HT-29 (cell line): ENCODE measurements at places on chromosomes 1 and 21.

- no peak for DNase-seq
Measured at GRCh38 chr1:113095790-113096455, 22.9 kb downstream of the LRIG2 start.

DNA sequence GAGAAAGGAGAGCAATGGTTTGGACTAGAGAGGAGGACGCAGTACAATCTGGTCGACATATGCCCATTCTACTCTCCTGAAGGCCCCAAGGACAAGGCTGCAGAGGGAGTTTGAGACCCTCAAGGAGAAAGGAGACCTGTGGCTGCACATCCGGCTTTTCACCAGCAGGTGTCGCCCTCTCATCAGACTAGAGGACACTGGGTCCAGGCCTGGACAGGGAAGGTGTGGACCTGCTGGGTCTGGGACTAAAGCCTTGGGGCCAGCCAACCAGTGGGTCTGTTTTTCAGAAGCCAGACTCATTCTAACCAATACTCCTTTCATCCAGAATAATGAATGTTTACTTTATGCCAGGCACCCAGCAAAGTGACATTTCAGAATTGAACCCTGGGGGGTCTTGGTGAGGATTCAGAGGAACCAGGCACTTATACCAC lies 5.0 kb downstream of the SRARP start:
- DNase-seq = peak; percentile 89

DNA sequence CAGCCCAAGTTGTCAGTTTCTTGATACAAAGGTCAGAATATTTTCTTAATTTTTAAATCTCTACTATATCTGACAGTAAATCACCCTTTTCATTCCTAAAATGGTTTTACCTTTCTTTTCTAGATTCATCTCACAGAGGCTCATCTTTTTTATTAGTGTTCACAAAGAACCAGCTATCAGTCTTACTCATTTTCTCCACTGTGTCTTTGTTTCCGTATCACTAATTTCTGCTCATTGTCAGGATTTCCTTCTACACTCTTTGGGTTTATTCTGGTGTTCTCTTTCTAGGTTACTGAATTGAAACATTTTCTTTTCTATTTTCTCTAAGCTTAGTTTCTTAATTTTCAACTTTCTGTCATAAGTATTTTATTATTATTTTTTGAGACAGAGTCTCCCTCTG lies 8.7 kb downstream of the AGPAT3 start:
- no peak for DNase-seq

- no peak for DNase-seq
Measured at GRCh38 chr1:210323957-210324356, 4.7 kb upstream of the HHAT start.

GRCh38 chr1:190452272-190452848 lies 25.3 kb downstream of the BRINP3 start:
- DNase-seq = no peak

DNA sequence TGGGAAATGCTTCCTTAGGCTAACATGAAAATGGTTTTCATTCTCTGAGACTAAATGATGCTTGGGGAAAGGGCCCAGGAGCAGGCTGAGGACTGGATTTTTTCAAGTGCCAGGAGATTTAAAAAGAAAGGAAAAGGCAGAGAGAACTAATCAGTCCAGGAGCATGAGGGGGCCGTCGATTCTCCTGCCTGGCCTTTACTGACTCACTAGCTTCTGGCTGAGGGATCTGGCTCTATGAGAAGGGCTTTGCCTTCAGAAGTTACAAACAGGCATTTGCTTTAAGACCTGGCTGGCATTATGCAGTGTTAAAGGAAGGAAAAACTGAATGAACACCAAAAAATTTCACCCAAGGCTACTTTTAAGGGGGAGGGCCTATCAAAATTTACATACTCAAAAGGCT lies 359.2 kb downstream of the PBX1 start:
- no peak for DNase-seq

GRCh38 chr1:218351391-218352074 lies 6.4 kb downstream of the TGFB2 start:
- DNase-seq = no peak

- DNase-seq = no peak
Measured at GRCh38 chr1:166915941-166916340, 39.9 kb upstream of the TADA1 start.

DNA sequence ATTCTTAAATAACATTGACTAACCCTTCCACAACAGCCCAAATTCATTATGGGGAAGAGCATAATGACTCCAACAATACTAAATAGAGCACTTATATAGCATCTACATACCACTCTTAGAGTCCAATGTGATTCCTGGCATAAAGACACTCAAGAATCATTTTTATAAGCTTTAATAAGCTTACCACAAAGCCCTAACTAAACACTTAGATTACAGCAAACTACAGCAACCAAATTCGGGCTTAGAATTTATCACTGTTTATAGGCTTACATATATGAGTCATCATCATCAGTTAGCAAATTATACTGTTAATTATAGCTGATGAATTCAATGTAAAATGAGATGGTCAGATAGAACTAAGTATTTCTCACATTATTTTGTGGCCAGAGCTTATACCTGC lies 7.3 kb downstream of the SCYL3 start:
- no peak for DNase-seq

- DNase-seq = no peak
Measured at GRCh38 chr1:152707860-152708259, at the start of gene LCE4A. LCE4A (plus strand) TSS chr1:152708160; CDS start chr1:152709076, 916 bp downstream.

- no peak for DNase-seq
Measured at GRCh38 chr21:41269535-41269934, 47.1 kb upstream of the FAM3B start.

GRCh38 chr1:64172458-64172983 lies 30.9 kb upstream of the UBE2U start:
- peak; percentile 30 for DNase-seq

- no peak for DNase-seq
Measured at GRCh38 chr1:11414926-11415538, 63.9 kb upstream of the DISP3 start.

DNA sequence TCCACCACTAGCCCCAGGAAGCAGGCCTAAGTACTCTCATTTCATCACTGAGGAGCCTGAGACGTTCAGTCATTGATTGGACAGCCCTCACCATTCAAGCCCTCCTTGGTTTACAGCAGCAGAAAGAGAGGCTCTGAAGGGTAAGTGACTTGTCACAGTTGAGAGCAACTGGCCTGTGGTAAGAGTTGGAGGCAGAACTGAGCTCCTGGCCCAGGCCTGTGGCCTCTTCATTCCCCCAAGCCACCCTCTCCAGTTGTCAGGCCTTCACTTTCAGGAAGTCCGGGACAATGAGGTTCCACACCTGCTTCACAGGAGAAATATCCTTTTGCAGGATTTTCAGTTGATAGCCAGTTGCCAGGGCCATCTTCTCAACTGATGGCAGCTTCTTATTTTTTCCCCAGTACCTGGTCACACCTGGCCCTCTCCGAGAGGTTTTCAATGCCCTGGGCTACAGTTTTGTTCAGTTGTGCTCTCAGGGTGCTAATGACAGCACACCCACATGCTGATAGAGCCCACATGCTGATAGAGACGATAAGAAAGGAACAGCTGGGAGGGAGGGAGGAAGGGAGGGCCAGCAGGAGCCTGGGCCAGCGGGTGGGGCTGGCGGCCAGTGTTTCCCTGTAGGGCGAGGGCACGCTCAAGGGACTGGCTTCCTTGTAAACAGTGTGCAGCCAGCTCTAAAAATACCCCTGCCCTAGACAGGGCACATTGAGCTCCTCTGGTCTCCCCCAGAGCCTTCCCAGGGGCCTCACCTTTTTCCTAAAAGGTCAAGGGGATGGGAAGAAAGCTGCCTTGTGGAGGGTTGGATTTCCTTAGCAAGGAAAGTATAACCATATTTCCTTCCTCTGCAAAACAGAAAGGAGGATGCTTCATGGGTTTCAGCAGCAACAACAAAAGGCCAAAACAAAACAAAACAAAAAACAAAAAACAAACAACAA lies 112.7 kb upstream of the JUN start:
- peak; percentile 75 for DNase-seq

- DNase-seq = no peak
Measured at GRCh38 chr1:59317343-59317742, 20.4 kb downstream of the FGGY start.

- peak; percentile 39 for DNase-seq
Measured at GRCh38 chr1:228935855-228936727, 200.8 kb downstream of the RHOU start.
